ENCODE measurements at places on chromosomes 5 and 9.

GRCh38 chr9:135023786-135024405 lies 63.6 kb upstream of the OLFM1 start:
- DNase-seq, result no peak

- DNase-seq, result no peak
These were observed 6.3 kb downstream of the TYRP1 start for GRCh38 chr9:12699529-12699928.

DNA sequence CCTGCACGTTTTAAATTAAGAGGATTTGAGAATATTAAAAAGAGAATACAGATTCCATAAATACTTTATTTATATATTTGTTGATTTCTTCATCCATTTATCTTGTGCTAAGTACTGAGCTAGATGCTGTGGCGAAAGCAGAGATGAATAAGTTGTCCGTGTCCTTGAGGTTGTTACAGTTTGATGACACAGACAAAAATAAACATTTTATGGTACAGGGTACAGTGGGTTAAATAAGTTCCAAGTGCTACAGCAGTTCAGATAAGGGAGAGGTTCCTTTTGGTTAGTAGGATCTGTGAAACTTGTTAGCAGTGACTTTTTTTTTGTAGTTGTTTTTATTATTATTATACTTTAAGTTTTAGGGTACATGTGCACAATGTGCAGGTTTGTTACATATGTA lies 50.2 kb downstream of the MACIR start:
- DNase-seq, result no peak

DNA sequence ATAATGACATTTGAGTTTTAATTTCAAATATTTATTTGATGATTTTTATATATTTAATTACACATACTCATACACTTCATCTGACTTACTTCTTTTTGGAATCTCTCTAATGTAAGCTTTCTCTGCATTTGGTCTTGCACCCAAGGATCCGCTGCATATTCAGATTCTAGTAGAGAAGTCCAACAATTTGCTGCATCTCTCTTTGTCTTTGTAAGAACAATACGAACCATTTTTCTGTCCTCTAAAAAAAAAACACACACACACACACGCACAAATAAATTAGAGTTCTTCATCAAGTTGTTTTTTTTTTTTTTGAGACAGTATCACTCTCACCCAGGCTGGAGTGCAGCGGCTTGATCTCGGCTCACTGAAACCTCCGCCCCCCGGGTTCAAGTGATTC lies 3.1 kb downstream of the NUDCD2 start:
- DNase-seq, result no peak

DNA sequence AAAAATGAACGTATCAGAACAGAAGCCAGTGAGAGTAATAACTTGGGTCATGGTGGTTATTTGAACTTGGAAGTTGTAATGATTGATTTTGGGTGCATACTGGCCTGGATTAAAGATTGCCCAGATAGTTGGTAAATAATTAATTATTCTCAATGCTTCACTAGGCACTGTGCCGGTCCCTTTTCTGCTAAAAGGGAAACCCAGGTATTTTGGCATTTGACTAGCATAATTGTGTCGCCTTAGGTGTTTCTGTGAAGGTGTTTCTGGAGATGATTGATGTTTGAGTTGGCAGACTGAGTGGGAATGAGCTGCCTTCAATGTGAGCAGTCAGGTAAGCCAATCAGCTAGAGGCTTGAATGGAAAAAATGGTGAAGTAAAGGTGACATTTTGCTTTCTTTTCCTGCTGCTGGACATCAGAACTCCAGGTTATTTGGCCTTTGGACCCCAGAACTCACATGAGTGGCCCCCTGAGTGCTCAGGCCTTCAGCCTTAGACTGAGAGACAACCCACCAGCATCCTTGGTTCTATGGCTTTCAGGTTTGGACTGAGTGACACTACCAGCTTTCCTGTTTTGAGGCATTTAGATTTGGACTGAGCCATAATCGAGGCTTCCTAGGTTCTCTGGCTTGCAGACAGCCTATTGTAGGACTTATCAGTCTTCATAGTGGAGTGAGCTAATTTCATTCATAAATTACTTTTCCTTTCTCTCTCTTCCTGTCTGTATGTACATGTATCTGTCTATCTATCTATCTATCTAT lies 120.7 kb upstream of the PAPPA start:
- DNase-seq, result no peak

- no peak for DNase-seq
These were observed 437.0 kb upstream of the TRPC7 start for GRCh38 chr5:136802383-136802782.

DNA sequence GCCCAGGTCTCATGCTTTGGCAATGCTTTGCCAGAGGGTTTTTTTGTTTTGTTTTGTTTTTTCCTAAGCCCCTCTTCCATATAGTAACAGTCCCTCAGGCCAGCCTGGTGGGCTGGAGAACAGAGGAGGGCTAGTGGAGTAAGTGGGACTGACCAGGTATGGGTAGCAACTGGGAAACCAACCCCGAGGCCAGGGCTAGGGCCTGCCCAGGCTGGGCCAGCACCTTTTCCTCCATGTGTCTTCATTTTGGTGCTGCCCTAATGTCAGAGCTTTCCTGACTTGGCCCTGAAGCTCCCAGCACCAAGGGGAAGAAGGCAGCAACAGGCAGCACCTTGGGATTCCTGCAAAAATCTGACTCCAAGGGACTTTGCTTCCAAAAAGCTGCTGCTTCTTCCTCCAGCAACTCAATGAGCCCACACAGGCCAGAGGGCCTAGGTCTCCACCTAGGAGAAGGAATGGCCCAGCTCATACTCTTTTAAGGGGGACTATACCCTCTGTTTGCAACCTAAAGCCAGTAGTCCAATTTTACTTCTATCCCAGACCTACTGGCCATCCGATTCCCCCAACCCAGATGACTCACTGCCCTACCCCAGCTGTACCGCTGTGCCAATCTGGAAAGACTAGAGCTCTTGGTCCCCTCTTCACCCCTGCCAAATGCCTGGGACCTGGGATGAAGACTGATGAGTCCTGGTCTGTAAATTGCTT lies 105.1 kb downstream of the PSD2 start:
- no peak for DNase-seq

DNA sequence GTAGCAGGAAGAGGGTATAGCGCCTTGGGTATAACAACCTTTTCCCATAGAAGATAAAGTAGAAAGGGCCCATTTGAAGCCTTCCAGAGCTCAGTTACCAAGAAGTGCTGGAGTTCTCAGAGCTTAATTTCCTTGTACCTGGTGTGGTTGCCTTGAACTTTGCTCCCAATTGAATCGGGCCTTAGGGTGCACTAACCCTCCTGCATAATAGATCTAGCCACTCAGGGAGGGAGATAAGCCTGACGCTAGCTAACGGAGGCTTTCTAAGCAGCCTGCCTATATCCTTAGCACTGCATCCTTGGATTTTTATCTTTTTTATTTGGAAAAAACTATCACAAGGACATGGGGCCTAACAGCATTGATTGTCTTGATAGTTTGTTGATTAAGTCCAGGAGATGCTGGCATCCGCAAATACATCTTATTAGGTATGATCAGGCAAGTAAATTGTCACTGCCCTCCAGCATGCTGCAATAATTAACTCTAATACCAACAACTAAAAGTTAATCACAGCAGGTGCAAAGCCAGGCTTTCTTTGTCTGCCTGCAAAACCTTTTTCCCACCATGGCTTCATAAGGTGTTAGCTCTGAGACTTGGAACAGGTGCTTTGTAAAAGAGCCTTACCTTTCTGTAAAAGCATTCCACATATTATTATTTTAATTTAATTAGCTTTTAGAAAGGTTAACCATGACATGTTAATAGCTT lies 199.4 kb downstream of the SREK1 start:
- DNase-seq, result no peak

DNA sequence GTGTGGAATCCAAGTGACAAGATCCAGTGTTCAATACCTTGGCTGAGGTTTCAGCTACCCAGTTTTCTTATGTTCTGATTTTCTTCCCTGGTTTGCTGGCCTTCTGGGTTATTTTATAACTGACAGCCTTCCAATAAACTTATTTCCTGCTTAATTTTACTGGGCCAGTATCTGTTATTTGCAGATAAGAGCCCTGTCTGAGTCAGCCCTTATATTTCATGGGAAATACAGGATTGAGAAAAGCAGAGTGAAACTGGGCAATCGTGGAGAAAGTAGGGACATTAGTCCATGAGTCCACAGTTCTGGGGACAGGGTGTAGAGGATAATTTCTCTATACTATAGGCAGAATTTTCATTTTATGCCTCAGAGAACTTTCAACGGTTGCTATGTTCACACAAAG lies 32.3 kb downstream of the TMEM167A start:
- no peak for DNase-seq

DNA sequence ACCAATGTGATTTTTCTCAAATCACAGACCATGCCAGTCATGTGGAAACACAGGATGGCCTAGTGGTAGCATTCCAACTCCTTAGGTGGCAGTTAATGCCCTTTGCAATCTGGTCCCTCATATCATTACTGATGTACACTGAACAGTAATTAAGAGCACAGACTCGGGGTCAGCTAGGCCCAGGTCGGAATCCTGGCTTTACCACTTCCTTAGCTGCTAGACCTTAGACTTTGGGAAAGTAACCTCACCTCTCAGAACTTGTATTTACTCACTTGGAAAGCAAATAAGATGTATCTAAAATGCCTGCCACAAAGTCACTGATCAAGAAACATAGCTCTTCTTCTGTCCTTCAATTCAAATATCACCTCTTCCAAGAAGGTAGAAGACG lies 112.8 kb downstream of the MAPKAP1 start:
- no peak for DNase-seq

Measured in activated CD4-positive, alpha-beta T cell treated with anti-CD3 and anti-CD28 coated beads for 4 hours (primary cell).